A549 treated with Mapracorat at 1 μM for 4 hours (cell line): ENCODE measurements at places on chromosomes 4 and X. TPM values are rescaled to one million over a fixed set of nuclear protein-coding genes. Genes with fewer than 3 reads are reported as not detected.

Gene ADH1A
- not detected in 5 replicates for total RNA-seq

Gene GAGE2A
- not detected in 5 replicates for total RNA-seq

Gene LRIT3
- total RNA-seq, result 0.05 to 0.06 TPM in 2 of 5 replicates, not detected in the others

Gene P2RY4
- not detected in 5 replicates for total RNA-seq

Gene FABP2
- not detected in 5 replicates for total RNA-seq

Gene RIPPLY1
- not detected in 5 replicates for total RNA-seq

Gene SPATA4
- 0.12 to 0.31 TPM (median 0.27 TPM) in 5 replicates for total RNA-seq
